Mesenchymal stem cell (in vitro differentiated cells and primary cell): ENCODE measurements at places on chromosomes 5 and 9.

DNA sequence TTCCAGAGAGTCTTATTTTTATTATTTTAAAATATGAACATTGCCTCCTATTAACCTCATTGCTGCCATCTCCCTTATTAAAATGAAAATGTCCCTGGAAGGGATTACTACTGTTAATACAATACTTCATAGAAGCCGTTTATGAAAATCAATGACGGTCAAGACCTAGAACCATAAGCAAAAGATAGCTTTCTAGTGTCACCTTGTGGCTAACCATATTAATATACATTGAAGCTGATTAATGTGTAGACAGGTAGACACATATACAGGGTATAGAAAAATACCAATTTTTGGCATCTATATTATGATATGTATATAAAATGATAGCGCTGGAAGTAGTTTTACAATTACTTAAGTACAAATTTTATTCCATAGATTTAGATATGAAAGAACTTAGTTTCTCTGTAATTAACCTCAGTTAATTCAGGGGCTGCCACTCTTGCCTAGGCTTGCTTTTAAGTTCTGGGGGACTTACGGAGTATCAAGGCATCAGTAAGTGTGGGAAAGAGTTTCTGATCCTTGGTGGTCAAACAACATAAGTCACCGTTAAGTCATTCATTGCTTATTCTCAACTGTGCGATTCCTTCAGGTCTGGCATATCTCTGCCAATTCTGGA, 2.5 kb upstream of the YTHDC2 start:
- H3K27ac ChIP-seq, result no peak overlapping the region
- no peak overlapping the region for H3K4me3 ChIP-seq
- peaks cover 5% of the 10 kb centered on the region for H3K27me3 ChIP-seq
- H3K36me3 ChIP-seq, result no peaks in the 10 kb centered on the region
- DNase-seq, result peak; percentile 58

DNA sequence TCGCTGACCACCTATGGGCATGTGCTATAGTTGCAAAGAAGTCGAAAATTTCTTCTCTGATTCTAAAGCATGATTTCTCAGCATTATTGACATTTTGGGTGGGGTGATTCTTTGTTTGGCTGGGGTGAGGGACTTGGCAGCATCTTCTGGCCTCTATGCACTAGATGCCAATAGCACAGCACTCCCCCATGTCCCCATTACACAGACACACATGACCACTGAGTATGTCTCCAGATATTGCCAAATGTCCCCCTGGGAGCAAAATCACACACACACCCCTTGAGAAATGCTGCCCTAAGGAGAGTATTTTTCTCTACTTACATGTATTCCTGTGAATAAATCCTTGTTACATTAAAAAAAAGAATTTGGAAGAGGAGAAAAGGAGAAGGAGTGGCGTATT, 89.1 kb downstream of the PDZD2 start:
- no peaks in the 10 kb centered on the region for H3K27me3 ChIP-seq
- H3K4me1 ChIP-seq, result no peaks in the 10 kb centered on the region
- DNase-seq, result no peak
- H3K27ac ChIP-seq, result no peak overlapping the region
- no peaks in the 10 kb centered on the region for H3K36me3 ChIP-seq

DNA sequence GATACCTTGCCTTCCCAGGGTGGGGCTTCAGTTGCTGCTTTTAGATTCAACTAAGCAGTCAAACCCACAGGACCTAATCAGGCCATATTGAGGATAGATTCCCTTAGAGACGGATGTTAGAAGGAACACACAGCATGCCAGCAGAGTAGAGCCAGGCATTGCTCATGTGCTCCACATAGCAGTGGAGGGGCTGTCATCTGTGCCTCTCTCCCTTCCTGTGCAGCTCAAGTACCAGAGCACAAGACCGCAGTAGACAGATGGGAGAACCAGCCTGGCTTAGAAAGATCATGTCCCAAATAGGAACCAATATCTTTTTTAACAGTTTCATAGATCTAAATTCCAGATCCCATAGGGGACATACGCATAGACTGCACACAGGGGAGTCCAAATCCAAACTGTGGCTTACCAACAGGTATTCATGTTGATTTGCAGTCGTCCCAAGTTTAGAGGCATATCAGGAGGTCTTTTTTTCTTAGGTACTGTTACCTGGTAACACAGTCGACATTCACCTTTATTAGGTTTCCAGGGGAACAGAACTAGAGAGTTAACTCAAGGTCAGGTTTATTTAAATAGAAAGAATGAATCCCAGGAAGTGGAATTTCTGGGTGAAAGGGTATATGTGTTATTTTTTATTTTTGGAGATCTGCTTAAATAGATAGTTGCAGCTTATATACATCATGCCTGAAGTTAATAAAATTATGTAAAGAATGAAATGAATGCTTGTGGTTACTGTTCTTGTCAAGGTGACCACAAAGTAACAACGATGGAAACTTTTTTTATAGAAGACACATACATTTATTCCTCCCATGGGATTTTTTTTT, 43.5 kb upstream of the PCAT7 start:
- H3K4me1 ChIP-seq, result no peaks in the 10 kb centered on the region
- no peaks in the 10 kb centered on the region for H3K36me3 ChIP-seq
- no peak overlapping the region for H3K27ac ChIP-seq
- H3K4me3 ChIP-seq, result no peak overlapping the region
- no peaks in the 10 kb centered on the region for H3K27me3 ChIP-seq
- DNase-seq, result no peak

GRCh38 chr5:176400382-176401156, 12.0 kb downstream of the HIGD2A start:
- H3K4me3 ChIP-seq, result no peak overlapping the region
- DNase-seq, result no peak
- H3K36me3 ChIP-seq, result peaks cover 34% of the 10 kb centered on the region
- H3K4me1 ChIP-seq, result peaks cover 9% of the 10 kb centered on the region

GRCh38 chr5:113692466-113692865, 179.0 kb downstream of the YTHDC2 start:
- H3K27me3 ChIP-seq, result peaks cover 25% of the 10 kb centered on the region
- no peaks in the 10 kb centered on the region for H3K36me3 ChIP-seq
- peaks cover 4% of the 10 kb centered on the region for H3K4me1 ChIP-seq
- peak overlapping the region; percentile 25 for H3K27ac ChIP-seq
- no peak overlapping the region for H3K4me3 ChIP-seq

GRCh38 chr9:33446240-33446945, 1.0 kb downstream of the AQP3 start:
- H3K4me1 ChIP-seq, result peaks cover 24% of the 10 kb centered on the region
- DNase-seq, result peak; percentile 20
- no peaks in the 10 kb centered on the region for H3K36me3 ChIP-seq
- H3K27ac ChIP-seq, result no peak overlapping the region
- H3K27me3 ChIP-seq, result no peaks in the 10 kb centered on the region

- no peak overlapping the region for H3K4me3 ChIP-seq
- no peaks in the 10 kb centered on the region for H3K27me3 ChIP-seq
- H3K27ac ChIP-seq, result no peak overlapping the region
- H3K4me1 ChIP-seq, result no peaks in the 10 kb centered on the region
Observed at GRCh38 chr5:97375959-97376358, 192.9 kb upstream of the RIOK2 start.

DNA sequence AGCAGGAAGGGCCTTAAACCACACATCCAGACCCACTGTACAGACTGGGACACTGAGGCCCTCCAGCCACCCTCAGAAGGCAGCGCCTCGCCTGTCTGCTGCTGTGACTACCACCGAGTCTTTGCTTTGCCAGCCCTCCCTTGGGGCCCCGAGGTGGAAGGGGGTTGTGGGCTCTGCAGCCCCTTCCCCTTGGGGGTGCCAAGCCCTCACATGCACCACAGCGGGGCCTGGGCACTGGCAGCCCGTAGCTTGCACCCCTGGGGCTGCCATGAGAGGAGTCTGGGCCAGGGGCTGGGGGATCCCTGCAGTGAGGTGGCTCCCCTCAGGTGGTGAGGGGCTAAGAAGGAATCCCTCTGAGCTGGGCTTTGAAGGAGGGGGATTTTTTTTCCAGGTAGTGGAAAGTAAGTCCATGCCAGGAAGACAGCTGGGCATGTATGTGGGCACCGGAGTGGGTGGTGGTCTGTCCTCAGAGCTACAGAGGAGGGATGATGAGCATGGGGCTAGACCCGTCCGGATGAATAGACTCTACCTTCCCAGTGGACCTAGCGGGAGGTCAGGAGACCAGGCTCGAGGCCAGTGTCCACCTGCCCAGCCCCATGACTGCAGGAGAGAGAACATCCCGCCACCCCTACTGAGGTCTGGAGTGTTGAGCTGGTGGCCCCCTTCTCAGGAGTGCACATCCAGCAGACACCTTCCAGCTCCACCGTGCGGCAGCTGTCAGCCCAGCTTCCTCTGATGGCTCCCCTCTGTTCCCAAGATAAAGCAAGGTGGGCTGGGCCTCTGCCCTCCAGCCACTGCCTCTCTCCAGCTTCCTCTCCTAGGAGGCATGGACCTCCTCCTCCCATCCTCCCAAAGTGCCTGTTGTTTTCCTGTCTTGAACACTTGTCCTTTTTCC, 15.9 kb downstream of the FLT4 start:
- no peaks in the 10 kb centered on the region for H3K27me3 ChIP-seq
- DNase-seq, result no peak
- no peaks in the 10 kb centered on the region for H3K36me3 ChIP-seq
- H3K4me3 ChIP-seq, result no peak overlapping the region
- H3K4me1 ChIP-seq, result peaks cover 11% of the 10 kb centered on the region

GRCh38 chr9:96160168-96160567, 141.8 kb downstream of the HSD17B3 start:
- no peak overlapping the region for H3K4me3 ChIP-seq
- DNase-seq, result no peak
- no peak overlapping the region for H3K27ac ChIP-seq
- H3K4me1 ChIP-seq, result peaks cover 6% of the 10 kb centered on the region
- no peaks in the 10 kb centered on the region for H3K36me3 ChIP-seq

- H3K4me1 ChIP-seq, result no peaks in the 10 kb centered on the region
- H3K36me3 ChIP-seq, result no peaks in the 10 kb centered on the region
- no peak overlapping the region for H3K4me3 ChIP-seq
- no peak for DNase-seq
Observed at GRCh38 chr9:132531195-132531594, 51.2 kb upstream of the BARHL1 start.

- peaks cover 5% of the 10 kb centered on the region for H3K27me3 ChIP-seq
- no peak overlapping the region for H3K4me3 ChIP-seq
Observed at GRCh38 chr9:136995772-136996311, 526 bp downstream of the CLIC3 start.

- no peak overlapping the region for H3K4me3 ChIP-seq
- H3K4me1 ChIP-seq, result no peaks in the 10 kb centered on the region
- H3K27me3 ChIP-seq, result no peaks in the 10 kb centered on the region
- no peaks in the 10 kb centered on the region for H3K36me3 ChIP-seq
- no peak overlapping the region for H3K27ac ChIP-seq
Observed at GRCh38 chr5:100780376-100780870, 122.7 kb downstream of the ST8SIA4 start.

DNA sequence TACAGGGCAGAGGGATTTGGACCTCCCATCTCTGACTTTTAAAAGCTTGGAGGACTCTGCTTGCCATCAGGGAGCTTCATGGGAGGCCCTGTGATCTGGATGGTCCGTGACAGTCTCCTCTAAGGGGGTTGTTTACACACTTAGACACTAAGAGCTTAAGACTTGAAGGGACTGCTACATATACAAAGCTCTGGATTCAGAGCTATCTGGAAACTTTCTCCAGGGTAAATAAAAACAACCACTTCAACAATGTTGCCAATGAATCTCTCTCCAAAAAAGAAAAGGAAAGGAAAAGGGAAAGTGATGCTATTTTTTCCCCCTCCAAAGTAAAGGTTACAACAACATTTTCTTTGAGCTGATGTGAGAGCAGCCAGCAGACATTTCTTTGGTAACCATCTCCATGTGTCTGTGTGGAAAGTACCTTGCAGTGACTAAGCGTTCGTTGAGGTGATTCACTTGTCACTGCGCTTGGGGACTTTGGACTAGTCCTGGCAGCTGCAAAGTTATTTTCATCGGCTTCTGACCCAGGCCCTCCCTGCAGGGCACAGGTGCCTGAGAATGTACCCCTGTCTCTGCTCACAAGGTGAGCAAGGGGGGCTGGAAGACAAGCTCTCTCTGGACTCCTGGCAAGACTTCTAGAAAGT, 262.1 kb upstream of the KLF4 start:
- peak; percentile 90 for DNase-seq
- no peaks in the 10 kb centered on the region for H3K36me3 ChIP-seq
- peaks cover 12% of the 10 kb centered on the region for H3K4me1 ChIP-seq
- no peaks in the 10 kb centered on the region for H3K27me3 ChIP-seq
- peak overlapping the region; percentile 59 for H3K27ac ChIP-seq

DNA sequence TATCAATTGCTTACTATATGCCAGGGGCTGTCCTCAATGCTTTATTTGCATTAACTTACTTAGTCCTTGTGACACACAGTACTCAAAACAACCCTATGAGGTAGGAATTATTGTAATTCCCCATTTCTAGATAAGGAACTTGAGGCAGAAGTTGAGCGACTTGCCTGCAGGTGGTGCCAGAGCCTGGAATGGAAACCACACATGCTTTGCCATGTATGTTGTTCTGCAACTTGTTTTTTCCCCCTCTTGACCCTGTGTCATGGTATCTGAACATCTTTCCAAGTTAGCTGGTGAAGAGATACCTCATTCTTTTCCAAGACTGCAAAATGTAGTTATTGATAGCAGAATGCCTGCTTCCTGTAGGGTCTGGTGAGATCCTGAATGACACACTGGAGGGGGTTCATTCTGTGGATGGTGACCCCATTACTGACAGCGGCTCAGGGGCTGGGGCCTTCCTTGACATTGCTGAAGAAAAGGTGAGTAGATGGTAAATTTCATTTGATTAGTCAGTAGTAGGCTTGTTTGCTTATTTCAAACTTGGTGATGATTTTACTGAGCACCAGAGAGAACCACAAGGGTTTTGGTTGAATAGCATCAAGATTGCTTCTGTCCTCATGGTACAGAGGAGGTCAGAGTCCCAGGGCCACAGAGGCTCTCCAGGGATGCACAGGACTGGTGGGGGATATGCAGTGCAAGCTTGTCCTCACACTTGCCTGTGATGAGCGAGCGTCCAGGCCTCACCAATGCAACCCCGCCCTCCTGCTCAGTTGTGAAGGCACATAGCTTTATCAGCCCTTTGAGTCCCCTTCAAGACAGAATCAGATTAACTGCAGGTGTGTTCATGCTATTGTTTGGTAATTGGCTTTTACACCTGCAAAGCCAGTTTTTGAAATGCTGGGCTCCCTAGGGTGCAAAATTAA, 57.0 kb downstream of the COL15A1 start:
- no peak overlapping the region for H3K4me3 ChIP-seq
- peak; percentile 84 for DNase-seq
- peaks cover 22% of the 10 kb centered on the region for H3K36me3 ChIP-seq
- H3K27me3 ChIP-seq, result no peaks in the 10 kb centered on the region
- no peak overlapping the region for H3K27ac ChIP-seq
- peaks cover 16% of the 10 kb centered on the region for H3K4me1 ChIP-seq

GRCh38 chr9:107144475-107144874, 138.6 kb upstream of the RAD23B start:
- no peak overlapping the region for H3K27ac ChIP-seq
- DNase-seq, result no peak
- no peaks in the 10 kb centered on the region for H3K36me3 ChIP-seq
- H3K27me3 ChIP-seq, result peaks cover 31% of the 10 kb centered on the region
- H3K4me1 ChIP-seq, result no peaks in the 10 kb centered on the region

- H3K27ac ChIP-seq, result no peak overlapping the region
- DNase-seq, result no peak
- H3K4me1 ChIP-seq, result peaks cover 21% of the 10 kb centered on the region
- no peaks in the 10 kb centered on the region for H3K36me3 ChIP-seq
Observed at GRCh38 chr9:134634667-134635230, 6.9 kb upstream of the COL5A1 start.
